Diencephalon (tissue), 1 donor: ENCODE measurements at places on chromosomes 1 and 21. TPM values are rescaled to one million over a fixed set of nuclear protein-coding genes. Genes with fewer than 3 reads are reported as not detected.

Gene REN
- not detected for total RNA-seq

Gene PTGS2
- 1.6 TPM for total RNA-seq

Gene PTGFRN
- total RNA-seq, result 72.0 TPM

Gene C1QB
- total RNA-seq, result 11.3 TPM

Gene CHD5
- 64.1 TPM for total RNA-seq

Gene TDRD5
- 4.6 TPM for total RNA-seq

Gene HPCAL4
- total RNA-seq, result 195 TPM

Gene UBL4B
- not detected for total RNA-seq

Gene GBP6
- 0.69 TPM for total RNA-seq

Gene RHBDL2
- 0.46 TPM for total RNA-seq

Gene ST6GALNAC3
- total RNA-seq, result 16.4 TPM

Gene SHISA4
- total RNA-seq, result 48.0 TPM
